Activated CD4-positive, alpha-beta memory T cell treated with anti-CD3 and anti-CD28 coated beads for 36 hours (primary cell): ENCODE measurements at places on chromosomes 4 and X. TPM values are rescaled to one million over a fixed set of nuclear protein-coding genes. Genes with fewer than 3 reads are reported as not detected.

DNA sequence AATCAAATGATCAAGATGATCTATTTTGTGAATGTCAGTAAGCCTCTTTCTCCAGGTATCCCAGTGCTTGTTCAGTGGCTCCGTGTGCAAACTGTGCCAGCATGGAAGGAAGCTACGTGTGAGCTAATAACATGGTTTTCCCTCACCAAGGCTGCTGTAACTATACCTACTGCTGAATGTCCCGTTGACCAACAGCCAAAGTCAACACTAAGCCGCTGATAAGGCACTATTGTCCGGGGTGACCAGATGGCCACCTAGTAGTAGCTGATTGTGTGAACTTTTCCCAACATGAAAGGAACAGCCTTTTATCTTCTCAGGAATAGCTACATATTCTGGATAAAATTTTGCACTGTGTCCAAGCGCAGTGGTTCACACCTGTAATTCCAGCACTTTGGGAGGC lies 58.0 kb upstream of the ABCG2 start:
- peaks cover 3% of the 10 kb centered on the region for H3K27me3 ChIP-seq
- H3K4me3 ChIP-seq, result no peak overlapping the region
- peaks cover 2% of the 10 kb centered on the region for H3K4me1 ChIP-seq
- H3K27ac ChIP-seq, result no peak overlapping the region

DNA sequence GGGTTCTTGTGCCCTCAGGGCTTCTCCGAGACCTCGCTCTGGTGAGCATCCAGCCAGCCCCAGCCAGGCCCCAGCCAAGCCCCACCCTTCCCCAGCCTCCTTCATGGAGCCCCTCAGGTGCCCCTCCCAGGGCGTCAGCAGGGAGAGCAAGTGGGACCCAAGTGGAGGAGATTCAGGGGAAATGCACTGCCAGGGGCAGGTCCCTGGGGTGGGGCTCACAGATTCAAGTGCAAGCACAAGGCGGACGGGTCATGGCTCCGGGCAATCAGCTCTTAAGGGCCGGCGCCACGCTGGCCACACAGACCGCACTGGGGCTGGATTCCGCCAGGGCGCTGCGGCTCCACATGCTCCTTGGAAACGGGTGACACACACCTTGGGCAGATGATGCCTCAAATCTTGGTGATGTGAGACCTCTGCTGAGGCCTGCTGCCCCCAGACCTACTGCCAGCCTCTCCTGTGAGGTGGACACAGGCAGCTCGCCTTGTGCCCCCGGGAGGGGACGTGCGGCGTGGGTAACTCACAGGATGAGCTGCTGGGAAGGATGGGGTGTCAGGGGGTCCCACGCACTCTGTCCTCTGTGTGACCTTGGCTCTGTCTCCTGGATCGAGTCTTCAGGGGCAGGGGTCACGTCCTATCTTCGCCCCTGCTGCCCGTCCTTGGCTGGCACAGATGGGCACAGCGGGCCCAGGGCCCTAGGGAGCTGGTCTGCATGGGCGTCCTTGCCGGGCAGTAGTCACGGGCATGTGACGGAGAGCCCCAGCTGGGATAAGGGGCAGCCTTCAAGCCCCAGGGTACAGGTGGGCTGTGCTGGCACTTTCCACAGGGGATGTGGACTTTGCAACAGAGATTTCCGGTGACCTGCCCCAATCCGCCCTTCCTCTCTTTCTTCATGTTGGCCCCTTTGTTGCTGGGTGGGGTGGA lies 17.1 kb downstream of the NAT8L start:
- no peaks in the 10 kb centered on the region for H3K27me3 ChIP-seq
- H3K4me1 ChIP-seq, result no peaks in the 10 kb centered on the region
- H3K27ac ChIP-seq, result no peak overlapping the region
- DNase-seq, result no peak
- no peak overlapping the region for H3K4me3 ChIP-seq
- no peaks in the 10 kb centered on the region for H3K36me3 ChIP-seq

The C4orf50 gene
- total RNA-seq, result 0.10 TPM

- H3K4me3 ChIP-seq, result no peak overlapping the region
- H3K27ac ChIP-seq, result no peak overlapping the region
- peaks cover 3% of the 10 kb centered on the region for H3K4me1 ChIP-seq
- H3K36me3 ChIP-seq, result peaks cover 39% of the 10 kb centered on the region
These were observed 66.1 kb downstream of the POLA1 start for GRCh38 chrX:24759786-24760185.
